Amniotic stem cell (primary cell): ENCODE measurements at places on chromosomes 13 and 19.
A peak's percentile ranks its signal among the peaks of the same experiment; 100 is the strongest.

- no peak for DNase-seq
Measured at GRCh38 chr19:6185835-6186834, 50.7 kb downstream of the ACSBG2 start.

GRCh38 chr19:32890841-32891240 lies 21.3 kb upstream of the SLC7A9 start:
- DNase-seq: no peak

GRCh38 chr13:98014766-98015165 lies 61.3 kb downstream of the IPO5 start:
- DNase-seq: peak; percentile 58

- DNase-seq: no peak
Measured at GRCh38 chr13:30965380-30965779, 32.9 kb downstream of the TEX26 start.

- no peak for DNase-seq
Measured at GRCh38 chr13:43544631-43545030, 242.1 kb downstream of the ENOX1 start.

GRCh38 chr19:55640043-55640576 lies 692 bp upstream of the ZNF580 start:
- DNase-seq: peak; percentile 11

DNA sequence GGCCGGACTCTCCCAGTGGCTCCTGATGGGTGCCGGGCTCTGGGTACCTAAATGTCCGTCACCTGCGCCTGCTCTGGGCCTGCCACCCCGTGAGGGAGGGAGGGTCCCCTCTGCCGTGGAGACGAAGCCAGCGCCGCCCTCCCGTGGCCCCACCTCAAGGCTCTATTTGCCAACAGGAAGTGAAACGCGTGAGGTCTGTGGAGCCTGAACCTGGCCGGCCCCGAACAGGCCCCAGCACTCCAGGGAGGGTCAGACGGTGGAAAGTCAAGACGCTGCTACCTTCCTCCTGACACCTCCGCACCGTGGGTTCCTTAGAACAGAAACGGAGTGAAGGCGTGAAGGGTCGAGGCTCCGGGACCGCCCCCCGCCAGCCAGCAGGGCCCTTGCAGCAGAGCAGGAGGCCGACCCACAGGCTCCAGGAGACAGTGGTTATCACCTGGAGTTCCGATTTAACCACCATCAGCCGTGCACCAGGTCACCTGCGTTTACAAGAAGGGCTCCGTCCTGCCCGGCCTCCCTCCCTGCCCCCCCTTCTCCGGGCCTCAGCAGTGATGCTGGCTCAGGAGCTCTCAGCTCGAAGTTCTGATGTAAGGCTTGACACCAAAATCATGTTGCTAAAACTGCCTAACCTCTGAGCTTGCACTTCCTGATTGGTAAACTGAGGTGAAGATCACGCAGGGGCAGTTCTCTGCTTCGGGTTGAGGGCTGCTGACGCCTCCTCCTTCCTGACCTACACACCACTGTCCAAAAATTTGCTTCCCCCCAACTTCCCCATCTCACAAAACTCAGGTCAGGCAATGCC lies 50.9 kb upstream of the C13orf46 start:
- no peak for DNase-seq

DNA sequence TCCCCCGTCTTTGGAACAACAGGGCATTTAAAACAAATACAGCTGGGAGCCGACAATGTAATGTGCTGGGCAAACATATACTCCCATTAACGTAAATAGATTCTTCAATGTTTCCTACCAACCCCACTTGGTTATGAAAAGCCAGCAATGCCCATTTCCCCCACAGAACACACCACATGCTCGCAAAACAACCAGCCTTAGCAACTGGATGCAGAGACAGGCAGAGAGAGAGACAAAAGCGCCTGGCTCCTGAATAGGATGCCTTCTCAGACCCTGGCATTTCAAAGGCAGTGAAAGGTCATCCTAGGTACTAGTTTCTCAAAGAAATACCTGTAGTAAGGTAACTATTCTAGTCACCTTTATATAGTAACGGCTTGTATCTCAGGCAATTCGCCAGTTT lies 462.9 kb downstream of the ITGBL1 start:
- no peak for DNase-seq

- no peak for DNase-seq
Measured at GRCh38 chr13:34808649-34809048, 133.4 kb upstream of the NBEA start.

DNA sequence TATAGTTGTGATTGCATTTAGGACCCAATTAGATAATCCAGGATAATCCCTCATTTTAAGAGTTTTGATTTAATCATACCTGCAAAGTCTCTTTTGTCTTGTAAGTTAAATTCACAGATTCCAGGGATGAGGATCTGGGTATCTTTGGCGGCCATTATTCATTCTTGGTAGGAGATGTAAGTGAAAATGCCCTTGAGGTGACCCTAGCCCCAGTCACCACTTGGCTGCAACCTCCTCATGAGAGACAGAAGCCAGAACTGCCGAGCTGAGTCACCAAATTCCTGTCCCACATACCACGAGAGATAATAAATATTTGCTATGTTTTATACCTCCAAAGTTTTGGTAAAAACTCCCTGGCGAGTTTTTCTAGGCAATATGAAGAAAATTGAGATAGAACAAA lies 389.4 kb downstream of the RFC3 start:
- DNase-seq: peak; percentile 33

- no peak for DNase-seq
Measured at GRCh38 chr13:99978799-99979452, 2.7 kb upstream of the ZIC2 start.

DNA sequence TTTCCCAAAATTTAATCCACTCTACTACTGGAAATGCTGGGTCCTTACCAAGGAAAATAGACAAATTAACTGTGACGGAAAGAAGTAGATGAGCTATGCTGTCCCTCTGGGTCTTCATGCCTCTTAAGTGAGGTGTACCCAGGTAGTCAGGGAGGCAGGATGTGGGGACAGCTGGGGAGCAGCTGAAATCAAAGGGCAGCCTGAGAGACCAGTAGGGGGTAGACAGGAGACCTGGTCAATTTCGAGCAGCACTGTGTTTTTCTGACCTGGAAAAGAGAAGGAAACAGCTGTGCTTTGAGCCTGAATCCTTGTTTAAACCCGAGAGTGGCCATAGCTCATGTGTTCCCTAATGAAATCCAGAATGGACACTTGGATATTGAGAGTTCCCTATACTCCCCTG lies 587.3 kb downstream of the EFNB2 start:
- DNase-seq: no peak

- no peak for DNase-seq
Measured at GRCh38 chr13:47511647-47512046, 489.4 kb downstream of the SUCLA2 start.

DNA sequence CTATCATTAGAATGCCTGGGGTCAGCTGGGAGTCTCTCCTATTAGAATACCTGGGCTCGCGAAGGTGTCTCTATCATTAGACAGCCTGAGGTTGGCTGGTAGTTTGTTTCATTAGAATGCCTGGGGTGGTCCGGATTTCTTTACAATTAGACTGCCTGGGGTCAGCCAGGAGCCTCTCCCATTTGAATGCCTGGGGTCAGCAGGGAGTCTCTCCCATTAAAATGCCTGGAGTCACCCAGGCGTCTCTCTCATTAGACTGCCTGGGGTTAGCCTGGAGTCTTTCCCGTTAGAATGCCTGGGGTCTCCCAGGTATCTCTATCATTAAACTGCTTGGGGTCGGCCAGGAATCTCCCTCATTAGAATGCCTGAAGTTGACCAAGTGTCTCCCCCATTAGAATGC lies 1458.3 kb downstream of the UQCRFS1 start:
- no peak for DNase-seq

DNA sequence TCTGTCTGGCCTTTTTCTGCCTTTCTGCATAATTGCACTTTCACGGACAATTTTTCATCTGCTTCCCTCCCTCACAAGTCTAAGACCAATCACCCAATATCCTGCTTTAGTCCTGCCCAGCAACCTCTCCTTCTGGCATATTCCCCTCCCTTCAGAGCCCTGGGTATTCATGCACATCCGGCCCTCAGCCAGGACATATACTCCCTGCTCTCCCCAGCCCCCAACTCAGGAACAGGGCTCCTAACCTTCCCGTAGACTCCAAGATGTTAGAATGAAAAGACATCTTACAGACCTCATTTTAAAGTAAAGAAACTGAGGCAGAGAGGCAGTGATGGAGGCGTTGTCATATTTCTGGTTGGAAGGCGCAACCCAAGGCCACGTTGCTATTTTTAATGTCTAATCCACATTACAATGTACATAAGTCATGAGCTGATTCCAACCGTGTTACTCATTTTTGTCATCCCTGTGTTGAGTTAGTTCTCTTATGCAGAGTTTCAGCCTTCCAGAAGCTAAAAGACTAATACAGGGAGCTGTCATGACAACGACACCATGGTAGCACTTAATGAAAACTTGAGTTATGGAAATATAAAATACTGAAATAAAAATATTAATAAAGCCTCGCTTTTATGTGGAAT lies 209.2 kb downstream of the TSHZ3 start:
- peak; percentile 46 for DNase-seq

GRCh38 chr13:44140888-44141724 lies 232.5 kb upstream of the SERP2 start:
- DNase-seq: no peak

GRCh38 chr13:98798849-98799645 lies 46.6 kb upstream of the SLC15A1 start:
- DNase-seq: no peak

GRCh38 chr13:34577051-34577450 lies 365.0 kb upstream of the NBEA start:
- no peak for DNase-seq

DNA sequence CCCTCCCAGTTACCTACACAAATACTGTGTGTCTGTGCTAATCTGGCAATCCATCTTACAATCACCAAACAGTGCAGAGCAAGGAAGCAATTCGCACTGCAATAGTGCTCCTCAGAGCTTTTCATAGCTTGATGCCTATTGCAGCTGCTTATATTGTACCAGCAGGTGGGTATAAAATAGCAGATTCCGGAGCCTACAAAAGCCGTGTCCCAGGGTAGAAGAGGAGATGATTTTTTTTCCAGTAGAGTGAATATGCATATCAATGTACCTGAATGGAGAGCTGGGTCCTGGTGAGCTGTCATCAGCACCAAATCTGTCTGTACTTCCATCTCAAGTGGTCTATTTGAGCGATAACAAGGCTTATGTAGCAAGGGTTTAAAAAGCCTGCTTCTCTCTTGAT lies 668.4 kb downstream of the DIAPH3 start:
- no peak for DNase-seq

DNA sequence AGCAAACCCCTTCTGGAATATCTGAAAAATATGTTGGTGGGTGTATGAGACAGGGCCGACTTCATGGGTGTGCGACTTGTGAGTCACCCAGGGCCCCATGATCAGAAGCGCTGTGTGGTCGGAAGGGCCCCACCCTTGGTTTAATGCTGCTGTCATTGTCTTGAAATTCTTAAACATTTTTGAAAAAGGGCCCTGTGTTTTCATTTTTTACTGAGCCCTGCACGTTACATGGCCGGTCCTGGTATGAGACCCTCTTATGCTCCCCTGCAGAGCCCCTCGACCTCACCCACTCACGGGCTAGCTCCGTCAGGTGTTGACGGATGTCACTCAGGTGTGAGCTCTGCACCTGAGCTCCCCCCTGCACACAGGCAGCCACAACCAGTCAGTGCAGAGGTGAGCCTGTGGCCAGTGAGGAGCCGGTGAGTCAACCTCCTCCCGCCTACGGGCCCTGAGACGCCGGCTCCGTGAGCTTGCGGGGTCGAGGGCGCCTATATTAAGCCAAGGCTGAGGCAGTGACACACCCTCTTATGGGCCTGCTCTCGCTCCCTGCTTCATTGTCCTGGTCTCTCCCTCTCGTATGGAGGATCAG lies 27.7 kb downstream of the GADD45B start:
- peak; percentile 52 for DNase-seq

DNA sequence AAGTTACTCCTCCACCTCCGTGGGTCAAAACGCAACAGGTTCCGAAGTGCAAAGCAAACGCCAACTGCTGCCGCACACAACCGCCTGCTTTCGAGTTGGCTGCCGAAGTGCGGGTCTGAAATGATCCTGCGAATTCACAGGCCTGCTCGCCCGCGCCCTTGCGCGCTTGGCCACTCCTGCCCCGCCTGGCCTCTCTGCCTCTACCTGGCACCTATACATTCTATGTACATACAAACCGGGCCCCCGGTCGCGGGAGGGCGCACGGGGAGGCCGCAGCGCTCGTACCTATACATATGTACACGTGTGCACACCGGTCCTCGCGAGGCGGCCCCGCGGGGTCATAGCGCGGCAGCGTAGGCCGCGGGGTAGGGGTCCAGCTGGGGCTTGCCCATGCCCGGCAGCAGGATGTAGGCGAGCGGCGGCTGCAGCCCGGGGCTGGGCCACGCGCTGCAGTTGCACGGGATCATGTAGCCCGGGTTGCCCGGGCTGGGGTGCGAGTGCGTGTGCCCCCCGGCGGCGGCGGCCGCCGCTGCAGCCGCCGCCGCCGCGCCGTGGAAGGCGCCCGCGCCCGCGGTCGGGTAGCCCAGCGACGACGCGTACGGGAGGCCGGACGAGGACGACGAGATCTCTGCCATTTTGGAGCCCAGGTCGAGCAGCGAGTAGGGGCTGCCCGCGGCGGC lies 1.3 kb downstream of the SOX21 start:
- DNase-seq: no peak

DNA sequence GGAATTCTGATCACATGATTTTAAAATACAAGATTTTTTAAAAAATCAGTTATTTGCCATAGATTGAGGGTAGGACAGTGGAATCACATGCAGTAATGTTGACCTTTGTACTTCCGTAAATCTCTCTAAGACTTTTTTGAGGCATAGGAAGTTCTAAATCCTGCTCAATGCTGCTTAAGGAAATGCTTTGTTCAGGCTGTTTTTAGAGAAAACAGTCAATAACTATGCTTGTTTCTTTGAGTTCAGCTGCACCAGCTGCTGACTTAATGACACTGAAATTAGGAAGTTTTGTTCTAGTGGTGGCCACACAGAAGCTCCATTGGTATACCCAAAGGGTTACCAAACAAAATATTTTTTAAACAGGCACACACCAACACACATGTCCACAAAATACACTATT lies 60.9 kb downstream of the KLF12 start:
- DNase-seq: no peak

DNA sequence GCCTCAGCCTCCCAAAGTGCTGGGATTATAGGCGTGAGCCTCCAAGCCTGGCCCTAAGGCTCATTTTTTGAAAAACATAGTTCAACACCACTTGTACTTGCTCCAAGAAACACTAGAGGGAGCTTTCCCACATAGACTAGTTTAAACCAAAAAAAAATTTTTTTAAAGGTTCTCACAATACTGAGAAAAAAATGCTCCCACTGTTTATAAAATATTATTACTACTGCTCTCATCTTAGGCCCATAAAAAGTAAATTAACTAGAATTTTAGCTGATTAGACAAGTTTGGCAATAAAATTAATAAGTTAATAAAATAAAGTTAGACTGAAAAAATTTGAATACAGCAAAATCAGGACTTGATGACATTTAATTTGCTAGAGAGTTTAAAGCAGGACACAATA lies 109.5 kb downstream of the TBC1D4 start:
- peak; percentile 32 for DNase-seq

GRCh38 chr19:6739390-6739882 lies at the start of gene TRIP10:
Gene TRIP10 (plus strand): TSS chr19:6739680. CDS start chr19:6739762, 82 bp downstream.
- peak; percentile 77 for DNase-seq

DNA sequence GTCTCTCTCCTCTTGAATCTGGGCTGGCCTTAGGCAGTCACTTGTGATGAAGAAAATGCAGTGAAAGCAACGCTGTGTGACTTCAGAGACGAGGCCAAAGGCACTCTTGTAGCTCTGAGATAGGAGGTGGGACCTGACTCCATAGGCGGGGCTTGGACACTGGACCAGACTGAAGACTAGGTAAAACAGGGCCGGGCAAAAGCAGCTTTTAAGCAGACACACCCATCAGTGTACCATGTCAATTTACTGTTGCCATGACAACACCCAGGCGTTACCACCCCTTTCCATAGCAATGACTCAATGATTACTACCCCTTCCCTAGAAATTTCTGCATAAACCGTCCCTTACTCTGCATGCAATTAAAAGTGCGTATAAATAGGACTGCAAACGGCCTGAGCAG lies 6.6 kb upstream of the EID2 start:
- DNase-seq: no peak
